Activated CD4-positive, alpha-beta T cell treated with anti-CD3 and anti-CD28 coated beads, Interleukin-2, amount 50 U/mL, for 48 hours (primary cell): ENCODE measurements at places on chromosomes 3 and 15.

- peak; percentile 5 for DNase-seq
Observed at GRCh38 chr3:28841441-28841840, 439.4 kb upstream of the RBMS3 start.

DNA sequence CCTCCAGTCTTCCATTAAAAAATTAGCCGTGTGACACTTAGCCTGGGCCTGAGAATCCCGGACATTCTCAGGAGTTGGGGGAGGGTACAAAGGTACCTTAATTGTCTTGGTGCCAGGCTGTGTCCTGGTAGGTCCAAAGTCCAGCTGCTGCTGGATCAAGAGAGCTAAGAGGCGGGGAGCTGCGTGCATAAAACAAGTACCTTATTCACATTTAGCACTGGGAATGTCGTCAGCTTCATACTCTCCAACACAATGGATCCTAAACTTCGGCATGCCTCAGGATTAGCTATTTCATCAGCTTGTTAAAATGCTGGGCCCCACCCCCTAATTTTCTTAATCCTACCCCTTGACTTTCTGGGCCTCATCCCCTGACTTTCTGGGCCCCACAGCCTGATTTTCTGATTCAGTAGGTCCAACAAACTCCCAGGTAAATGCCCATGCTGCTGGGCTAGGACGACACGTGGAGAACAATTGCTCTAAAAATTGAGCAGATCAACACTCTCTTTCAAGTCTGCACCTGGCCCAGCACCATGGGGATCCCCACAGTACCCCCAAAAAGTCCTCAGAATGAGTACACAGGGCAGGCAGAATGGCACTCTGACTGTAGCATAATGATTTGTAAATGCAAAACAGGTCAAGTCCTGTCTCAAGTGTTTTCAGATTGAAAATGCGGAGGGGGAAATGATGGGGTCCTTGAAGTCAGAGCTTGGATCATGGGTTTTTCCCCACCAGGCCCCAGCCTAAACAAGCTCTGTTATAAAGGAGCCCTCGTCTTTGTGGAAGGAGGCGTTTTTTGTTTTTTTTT lies 5.6 kb upstream of the AEN start:
- no peak for DNase-seq

DNA sequence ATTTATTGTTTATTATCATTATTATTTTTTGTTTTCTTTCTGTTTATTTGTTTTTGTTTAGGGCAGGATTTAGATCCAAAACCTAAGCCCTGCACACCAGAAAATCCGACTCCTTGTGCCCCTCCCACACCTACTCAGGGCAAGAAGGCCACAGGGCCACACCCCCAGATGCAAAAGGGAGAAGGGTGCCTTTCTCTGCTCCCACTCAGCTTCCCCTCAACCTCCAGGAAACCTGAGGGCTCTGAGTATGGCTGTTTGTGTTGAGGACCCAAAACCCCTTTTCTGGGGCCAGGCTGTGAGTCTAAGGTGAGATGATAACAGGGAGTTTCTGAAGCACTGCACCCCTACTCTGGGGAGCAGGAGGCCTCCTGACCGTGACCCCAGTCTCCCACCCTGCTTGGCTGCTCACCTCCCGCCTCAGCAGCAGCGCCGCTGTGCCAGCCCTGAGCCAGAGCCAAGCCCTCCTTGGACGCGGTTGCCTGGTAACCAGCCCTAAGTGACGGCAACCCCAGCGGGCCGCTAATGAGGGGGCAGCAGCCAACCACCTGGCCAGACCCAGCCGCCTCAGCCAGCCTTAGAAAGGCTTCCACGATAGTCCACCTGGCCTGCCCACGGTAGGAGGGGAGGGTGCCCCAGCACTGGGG lies 6.4 kb upstream of the C15orf39 start:
- DNase-seq = no peak

DNA sequence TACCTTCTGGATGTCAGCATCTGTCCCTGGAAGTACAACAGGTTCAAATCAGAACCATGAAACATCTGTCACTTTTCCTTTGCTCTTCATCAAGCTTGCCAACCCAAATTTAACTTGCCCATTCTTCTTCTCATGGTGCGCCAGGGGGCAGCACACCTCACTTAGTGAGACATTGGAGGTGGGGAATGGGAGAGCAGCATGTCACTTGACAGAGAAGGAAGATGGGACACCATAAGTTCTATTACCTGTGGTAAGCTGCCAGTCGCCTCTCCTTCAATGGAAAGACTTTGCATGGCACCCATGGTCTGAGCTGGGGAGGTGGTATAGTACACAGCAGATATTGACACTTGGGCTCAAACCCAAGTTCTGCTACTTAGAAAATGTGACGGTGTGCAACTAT lies 2.9 kb downstream of the SCN5A start:
- peak; percentile 20 for DNase-seq
